ENCODE measurements at places on chromosomes 16 and 17.

- DNase-seq: peak; percentile 94
Measured at GRCh38 chr16:13957197-13958078, 37.5 kb downstream of the ERCC4 start.

DNA sequence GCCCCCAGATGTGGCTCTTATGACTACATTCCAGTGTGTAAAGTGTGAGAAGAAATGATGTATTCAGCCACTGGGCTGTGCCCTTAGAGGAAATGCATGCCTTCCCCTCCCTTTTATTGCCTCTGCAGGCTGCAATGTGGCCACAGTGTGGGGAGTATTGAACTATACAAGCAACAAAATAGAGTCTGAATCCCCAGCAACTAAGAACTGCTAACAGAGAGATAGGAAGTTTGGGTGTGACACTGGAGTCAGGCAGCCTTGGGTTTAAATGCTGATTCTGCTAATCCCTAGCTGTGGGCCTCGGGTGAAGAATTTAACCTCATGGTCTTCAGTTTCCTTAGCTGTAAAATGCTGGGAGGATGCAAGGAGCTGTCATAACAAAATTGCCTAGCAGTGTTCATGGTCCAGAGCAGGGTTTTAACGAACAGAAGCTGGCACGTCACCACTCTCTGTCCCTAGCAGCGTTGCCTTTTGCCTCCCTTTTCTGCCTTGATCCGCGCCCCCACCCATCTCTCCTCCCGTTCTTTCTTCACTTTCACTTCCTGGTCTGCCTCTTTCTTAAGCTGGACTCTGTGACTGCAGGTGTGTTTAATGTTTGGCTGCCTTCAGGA, 50.3 kb downstream of the KPNA2 start:
- DNase-seq: peak; percentile 31

- no peak for DNase-seq
Measured at GRCh38 chr17:6305613-6306360, 129.1 kb downstream of the AIPL1 start.

- DNase-seq: no peak
Measured at GRCh38 chr17:34485999-34486398, 93.4 kb upstream of the TMEM132E start.

DNA sequence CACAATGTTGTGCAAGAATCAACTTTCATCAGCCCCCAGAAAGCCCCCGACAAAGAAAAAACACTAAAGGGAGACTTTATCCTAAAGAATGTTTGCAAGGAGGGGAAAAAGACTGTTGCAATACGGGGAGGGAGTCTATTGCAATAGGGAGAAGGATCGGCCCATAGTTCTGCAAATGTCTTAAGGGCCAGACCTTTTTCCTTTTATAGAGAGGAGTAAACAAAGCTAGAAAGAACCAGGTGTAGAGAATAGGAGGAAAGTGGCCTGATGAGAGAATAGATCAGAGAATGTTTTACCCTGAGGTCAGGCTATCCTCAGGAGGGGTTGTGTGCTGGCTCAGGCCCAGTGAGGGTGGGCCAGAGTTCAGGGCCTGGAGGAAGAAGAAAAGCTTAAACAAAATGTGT, 8.7 kb upstream of the CAVIN1 start:
- DNase-seq: no peak

DNA sequence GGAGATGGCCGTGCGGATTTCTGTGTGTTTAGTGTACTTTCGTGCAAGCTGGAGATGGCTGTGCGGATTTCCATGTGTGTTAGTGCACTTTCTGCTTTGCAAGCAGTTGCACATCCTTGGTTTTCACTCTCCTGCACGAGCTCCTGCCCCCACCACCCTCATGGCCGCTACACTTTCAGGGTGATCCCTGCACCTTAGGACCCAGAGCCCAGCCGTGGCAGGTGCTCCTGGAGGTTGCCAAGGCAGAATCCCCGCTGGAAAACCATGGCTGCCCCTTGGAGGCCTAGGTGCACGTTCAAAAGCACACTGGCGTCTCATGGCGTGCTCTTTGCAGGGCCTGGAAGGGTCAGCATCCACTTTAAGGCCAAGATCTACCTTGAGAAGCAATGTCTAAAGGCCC, 311.0 kb upstream of the TNRC6C start:
- peak; percentile 72 for DNase-seq

GRCh38 chr17:80987941-80988461, 3.6 kb upstream of the CHMP6 start:
- no peak for DNase-seq

GRCh38 chr16:19338335-19338734, 52.8 kb downstream of the CLEC19A start:
- DNase-seq: no peak

GRCh38 chr16:46621006-46621933, at the start of gene SHCBP1:
TSS of gene SHCBP1 (minus strand) at chr16:46621379. CDS start at chr16:46621359, 20 bp downstream.
- DNase-seq: no peak

DNA sequence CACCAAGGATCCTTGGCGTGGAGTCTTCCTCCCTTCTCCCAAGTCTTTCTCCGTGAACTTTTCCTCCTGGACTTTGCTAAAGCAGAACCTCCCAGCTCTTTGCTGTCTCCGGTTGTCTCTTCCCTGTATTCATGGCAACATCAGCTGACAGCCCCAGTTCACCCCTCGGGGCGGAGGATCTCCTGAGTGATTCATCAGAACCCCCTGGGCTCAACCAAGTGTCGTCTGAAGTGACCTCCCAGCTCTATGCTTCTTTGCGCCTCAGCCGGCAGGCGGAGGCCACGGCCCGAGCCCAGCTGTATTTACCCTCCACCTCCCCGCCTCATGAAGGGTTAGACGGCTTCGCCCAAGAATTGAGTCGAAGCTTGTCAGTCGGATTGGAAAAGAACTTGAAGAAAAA, 943 bp downstream of the CNTROB start:
- no peak for DNase-seq

- DNase-seq: peak; percentile 86
Measured at GRCh38 chr17:32909787-32910369, 18.1 kb upstream of the TMEM98 start.

- DNase-seq: no peak
Measured at GRCh38 chr16:16047761-16048160, 98.3 kb downstream of the ABCC1 start.

DNA sequence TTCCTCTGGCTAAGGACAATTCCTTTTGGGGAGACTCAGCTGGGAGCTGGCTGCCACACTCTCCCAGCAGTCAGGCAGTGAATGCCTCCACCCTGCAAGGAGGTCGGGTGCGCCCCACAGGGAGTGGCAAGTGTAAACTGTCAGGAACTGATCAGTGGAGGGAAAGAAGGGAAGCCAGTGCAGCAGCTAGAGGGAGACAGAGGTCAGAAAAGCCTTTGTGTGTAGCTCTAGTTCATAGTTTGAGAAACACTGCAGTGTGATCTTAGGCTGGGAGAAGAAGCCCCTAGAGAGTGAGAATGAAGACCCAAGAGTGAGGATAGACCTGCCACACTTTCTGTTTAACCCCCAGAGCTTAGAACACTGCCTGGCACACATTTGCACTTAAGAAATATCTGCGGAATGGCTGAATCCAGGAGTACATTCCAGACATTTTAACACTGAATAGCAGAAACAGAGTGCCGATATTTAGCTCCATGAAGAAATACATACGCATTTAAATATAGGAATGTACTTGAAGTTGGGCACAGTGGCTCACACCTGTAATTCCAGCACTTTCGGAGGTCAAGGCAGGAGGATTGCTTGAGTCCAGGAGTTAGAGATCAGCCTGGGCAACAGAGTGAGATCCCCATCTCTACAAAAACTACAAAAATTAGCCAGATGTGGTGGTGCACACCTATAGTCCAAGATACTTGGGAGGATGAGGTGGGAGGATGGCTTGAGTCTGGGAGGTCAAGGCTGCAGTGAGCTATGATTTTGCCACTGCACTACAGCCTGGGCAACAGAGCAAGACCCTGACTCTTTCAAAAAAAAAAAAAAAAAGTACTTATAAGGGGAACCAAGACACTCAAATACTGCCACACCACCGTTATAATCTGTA, 11.1 kb upstream of the SLC5A11 start:
- no peak for DNase-seq

GRCh38 chr17:34456121-34456520, 93.1 kb upstream of the CCL1 start:
- DNase-seq: no peak

DNA sequence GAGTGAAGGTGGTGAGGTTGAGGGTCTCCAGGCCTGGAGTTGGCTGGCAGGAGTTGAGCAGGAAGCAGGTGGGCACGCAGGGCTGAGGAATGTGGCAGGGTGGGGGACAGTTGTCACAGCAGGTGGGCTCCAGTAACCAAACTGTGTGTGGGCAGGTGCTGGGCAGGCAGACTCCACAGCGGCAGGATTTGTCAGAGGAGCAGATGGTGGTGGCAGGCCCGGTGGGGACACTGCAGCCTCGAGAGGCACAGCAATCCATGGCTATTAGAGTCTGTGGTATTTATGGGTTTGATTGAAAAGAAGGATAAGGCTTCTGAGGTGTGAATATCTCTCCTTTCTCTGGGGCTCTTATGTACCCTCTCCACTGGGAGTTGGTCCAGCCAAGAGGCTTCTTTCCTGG, at the start of gene KRTAP3-3:
TSS of gene KRTAP3-3 (minus strand) at position 326 of the 400 bp plus-strand sequence. CDS start at position 259, 67 bp downstream.
- DNase-seq: no peak

- DNase-seq: no peak
Measured at GRCh38 chr17:17801800-17802481, 34.8 kb downstream of the SREBF1 start.

Measured in vagina (tissue), 2 donors.